Activated naive CD4-positive, alpha-beta T cell treated with anti-CD3 and anti-CD28 coated beads for 36 hours (primary cell): ENCODE measurements at places on chromosomes 2 and 18. TPM values are rescaled to one million over a fixed set of nuclear protein-coding genes. Genes with fewer than 3 reads are reported as not detected.

STARD6 gene
- total RNA-seq: not detected

CPLX4 gene
- total RNA-seq: not detected

SKA1 gene
- total RNA-seq: 36.3 TPM

GRCh38 chr2:155696571-155696970 lies 636.0 kb downstream of the NR4A2 start:
- no peaks in the 10 kb centered on the region for H3K27me3 ChIP-seq
- H3K27ac ChIP-seq: no peak overlapping the region
- H3K36me3 ChIP-seq: no peaks in the 10 kb centered on the region
- no peak overlapping the region for H3K4me3 ChIP-seq
- H3K4me1 ChIP-seq: no peaks in the 10 kb centered on the region

DNA sequence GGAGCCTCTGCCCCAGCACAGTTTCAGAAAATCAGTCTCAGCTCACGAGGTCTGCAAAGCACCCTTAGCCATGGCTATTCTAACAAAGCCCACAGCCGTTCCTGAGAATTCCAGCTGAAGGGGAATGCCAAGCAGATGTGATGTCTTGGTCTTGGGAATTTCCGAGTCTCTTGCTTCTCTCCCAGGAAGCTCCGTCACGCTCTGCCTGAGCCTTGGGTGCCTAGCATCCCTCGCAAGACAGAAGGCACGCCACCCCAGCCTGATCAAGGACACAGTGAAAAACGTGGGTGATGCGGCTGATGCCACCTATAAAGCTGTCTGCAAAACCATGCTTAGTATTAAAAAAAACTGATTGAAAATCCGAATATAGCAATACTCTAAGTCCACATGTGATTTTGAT lies 254.6 kb downstream of the SH3BP4 start:
- no peaks in the 10 kb centered on the region for H3K36me3 ChIP-seq
- H3K27ac ChIP-seq: no peak overlapping the region
- H3K4me1 ChIP-seq: no peaks in the 10 kb centered on the region
- DNase-seq: no peak
- no peaks in the 10 kb centered on the region for H3K27me3 ChIP-seq

DNA sequence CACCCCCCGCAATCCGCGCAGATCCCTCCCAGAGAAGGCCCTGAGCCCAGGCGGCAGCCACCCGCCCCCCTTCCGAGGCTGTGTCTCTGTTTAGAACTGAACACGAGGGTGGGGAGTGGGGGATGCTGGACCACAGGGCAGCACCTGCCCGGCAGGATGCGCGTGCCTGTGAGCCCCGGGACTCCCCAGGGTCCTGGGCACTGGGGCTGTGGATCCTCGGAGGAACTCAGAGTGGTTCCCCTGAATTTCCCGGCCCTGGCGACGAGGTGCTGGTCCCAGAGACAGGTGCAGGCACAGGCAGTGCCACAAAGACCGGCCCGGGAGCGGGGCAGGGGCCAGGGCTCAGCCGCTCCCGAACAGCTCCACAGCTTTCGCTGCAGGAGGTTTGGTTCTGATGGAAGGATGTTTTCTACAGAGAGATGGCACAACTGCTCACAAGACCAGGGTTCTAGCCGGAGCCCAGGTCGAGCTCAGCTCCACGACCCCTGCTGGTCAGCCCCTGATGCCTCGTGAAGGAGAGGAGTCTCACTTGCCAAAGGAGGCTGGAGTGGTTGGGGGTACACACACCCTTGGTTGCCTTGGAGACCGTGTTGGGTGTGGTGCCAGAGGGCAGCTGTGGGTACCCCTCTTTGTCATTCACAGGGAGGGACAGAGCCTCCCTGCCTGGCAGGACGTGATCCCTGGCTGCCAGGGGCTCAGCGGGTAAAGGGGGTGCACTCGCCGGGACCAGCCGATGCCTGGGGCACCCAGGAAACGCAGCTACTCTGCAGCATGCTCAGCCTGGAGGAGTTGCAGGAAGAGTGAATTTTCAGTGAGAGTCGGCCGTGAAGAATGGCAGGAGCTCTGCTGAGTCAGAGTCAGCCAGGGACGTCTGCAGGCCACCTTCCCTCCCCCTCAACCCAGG lies 4.4 kb upstream of the NEU4 start:
- H3K4me1 ChIP-seq: peaks cover 12% of the 10 kb centered on the region
- H3K27ac ChIP-seq: no peak overlapping the region
- H3K4me3 ChIP-seq: peak overlapping the region; percentile 48
- peaks cover 8% of the 10 kb centered on the region for H3K27me3 ChIP-seq
- peak; percentile 25 for DNase-seq

DNA sequence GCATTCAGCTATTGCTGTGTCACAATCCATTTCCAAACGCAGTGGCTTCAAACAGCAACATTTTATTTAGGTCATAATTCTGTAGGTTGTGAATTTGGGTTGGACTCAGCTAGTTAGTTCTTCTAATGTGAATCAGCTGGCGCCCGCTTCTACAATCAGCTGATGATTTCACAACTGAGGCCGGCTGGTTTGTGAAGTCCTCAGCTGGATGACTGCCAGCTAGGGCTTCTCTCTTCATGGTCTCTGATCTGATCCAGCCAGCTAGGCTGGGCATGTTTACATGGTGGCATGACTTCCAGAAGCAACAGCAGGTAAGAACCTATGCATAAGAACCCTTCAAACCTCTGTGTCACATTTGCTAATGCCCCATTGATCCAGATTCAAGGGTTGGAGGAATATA lies 172.0 kb downstream of the SLC4A10 start:
- H3K4me1 ChIP-seq: no peaks in the 10 kb centered on the region
- no peaks in the 10 kb centered on the region for H3K36me3 ChIP-seq
- H3K27me3 ChIP-seq: peaks cover 2% of the 10 kb centered on the region
- no peak overlapping the region for H3K27ac ChIP-seq
- no peak for DNase-seq
- H3K4me3 ChIP-seq: no peak overlapping the region

CXCR4 gene
- 72.6 TPM for total RNA-seq

- no peaks in the 10 kb centered on the region for H3K4me1 ChIP-seq
- peaks cover 1% of the 10 kb centered on the region for H3K36me3 ChIP-seq
- H3K4me3 ChIP-seq: no peak overlapping the region
- no peak overlapping the region for H3K27ac ChIP-seq
- H3K27me3 ChIP-seq: no peaks in the 10 kb centered on the region
Observed at GRCh38 chr2:127552336-127552735, 16.9 kb downstream of the MYO7B start.

CYP27A1 gene
- total RNA-seq: not detected

DSG1 gene
- not detected for total RNA-seq

GRCh38 chr2:46989491-46990230 lies 74.1 kb upstream of the MCFD2 start:
- no peaks in the 10 kb centered on the region for H3K27me3 ChIP-seq
- peaks cover 19% of the 10 kb centered on the region for H3K36me3 ChIP-seq
- DNase-seq: no peak
- peaks cover 26% of the 10 kb centered on the region for H3K4me1 ChIP-seq
- no peak overlapping the region for H3K27ac ChIP-seq

GRCh38 chr2:166321076-166321475 lies 54.7 kb downstream of the SCN9A start:
- H3K4me1 ChIP-seq: no peaks in the 10 kb centered on the region
- no peak for DNase-seq
- H3K36me3 ChIP-seq: no peaks in the 10 kb centered on the region
- no peaks in the 10 kb centered on the region for H3K27me3 ChIP-seq

DNA sequence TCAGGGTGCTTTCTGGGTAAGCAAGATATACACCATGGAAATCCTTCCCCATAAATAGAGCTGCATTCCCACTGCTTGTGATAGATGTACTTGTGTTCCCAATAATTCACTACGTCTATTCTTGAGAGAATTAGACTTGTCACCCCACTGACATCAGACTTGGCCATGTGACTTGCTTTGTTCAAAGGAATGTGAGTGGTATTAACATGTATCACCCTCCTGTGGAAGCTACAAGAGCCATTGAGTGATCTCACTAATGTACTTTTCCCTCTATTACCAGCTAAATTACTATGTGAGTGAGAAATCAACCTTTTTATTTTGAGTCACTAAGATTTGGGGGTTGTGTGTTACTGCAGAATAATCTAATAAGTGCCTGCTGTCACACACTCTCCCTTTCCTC lies 176.0 kb downstream of the CCDC178 start:
- no peaks in the 10 kb centered on the region for H3K4me1 ChIP-seq
- no peaks in the 10 kb centered on the region for H3K27me3 ChIP-seq
- no peak overlapping the region for H3K4me3 ChIP-seq
- DNase-seq: no peak
- H3K36me3 ChIP-seq: no peaks in the 10 kb centered on the region
